ENCODE measurements at places on chromosomes 12 and 14. TPM values are rescaled to one million over a fixed set of nuclear protein-coding genes. Genes with fewer than 3 reads are reported as not detected.

The KCNMB4 gene
- 0.33 TPM for total RNA-seq

- no peak for DNase-seq
These were observed 87.9 kb upstream of the AEBP2 start for GRCh38 chr12:19351346-19351745.

DNA sequence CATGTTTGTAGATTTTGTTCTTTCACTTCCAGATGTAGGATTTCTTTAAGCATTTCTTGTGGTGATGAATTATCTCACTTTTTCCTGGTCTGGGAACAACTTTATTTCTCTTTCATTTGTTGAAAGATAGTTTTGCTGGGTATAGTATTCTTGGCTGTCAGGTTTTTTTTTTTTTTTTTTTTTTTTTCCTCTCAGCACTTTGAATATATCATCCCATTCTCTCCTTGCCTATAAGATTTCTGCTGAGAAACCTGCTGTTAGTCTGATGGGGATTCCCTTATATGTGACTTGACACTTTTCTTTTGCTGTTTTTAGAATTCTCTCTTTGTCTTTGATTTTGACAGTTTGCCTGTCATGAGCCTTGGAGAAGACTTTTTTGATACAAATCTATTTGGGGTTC, 30.5 kb downstream of the SMCO2 start:
- no peak for DNase-seq

DNA sequence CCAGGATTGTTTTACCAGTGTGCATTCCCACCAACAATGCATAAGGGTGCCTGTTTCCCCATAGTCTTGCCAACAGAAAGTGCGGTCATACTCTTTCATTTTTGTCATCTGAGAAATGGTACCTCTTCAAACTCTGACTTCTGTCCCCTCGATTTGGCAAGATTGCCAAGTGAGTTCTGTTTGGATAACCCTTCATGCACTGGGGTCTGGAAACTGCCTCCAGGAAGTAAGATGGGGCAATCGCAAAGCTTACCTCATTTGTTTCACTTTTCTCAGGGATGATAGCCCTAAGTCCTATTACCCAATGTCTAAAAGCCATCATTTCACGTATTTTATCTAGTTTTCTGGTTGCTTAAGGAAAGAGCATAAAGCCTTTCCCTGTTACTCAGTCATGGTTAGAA, 28.6 kb upstream of the NR1H4 start:
- no peak for DNase-seq

The RNF212B gene
- total RNA-seq: not detected

The CPSF2 gene
- 7.8 TPM for total RNA-seq

The FGD6 gene
- total RNA-seq: 15.8 TPM

DNA sequence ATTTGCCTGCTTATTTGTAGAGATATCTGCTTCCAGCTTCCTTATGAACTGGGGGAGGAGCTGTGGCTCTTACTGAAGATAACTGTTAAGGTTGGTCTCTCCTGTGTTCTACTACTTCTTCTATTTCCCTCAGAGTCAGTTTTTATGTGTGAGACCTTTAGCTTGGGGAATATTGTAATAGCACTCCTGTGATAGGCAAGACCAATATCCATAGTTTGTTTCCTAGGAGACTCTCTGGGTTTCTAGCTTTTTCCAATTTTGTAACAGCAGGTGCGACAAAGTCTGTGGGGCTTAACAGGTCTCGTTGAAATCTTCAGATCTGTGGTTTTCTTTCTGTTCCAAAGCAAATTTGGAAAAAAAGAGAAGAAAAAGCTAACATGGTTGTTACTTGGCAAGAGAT, at the start of gene OR10G3:
OR10G3 (minus strand) TSS at position 101 of the 400 bp plus-strand sequence. CDS start 9,332 bp downstream, outside the sequence.
- DNase-seq: no peak

GRCh38 chr12:67916266-67916970, 72.8 kb upstream of the IFNG-AS1 start:
- no peak for DNase-seq

- peak; percentile 85 for DNase-seq
These were observed 11.9 kb downstream of the SCNN1A start for GRCh38 chr12:6363330-6364043.

All from body of pancreas (tissue), 4 donors.